ENCODE measurements at places on chromosomes 3 and 15.

GRCh38 chr3:115595611-115596275, 27.6 kb upstream of the GAP43 start:
- DNase-seq: no peak

- no peak for DNase-seq
These were observed 132.7 kb downstream of the CD47 start for GRCh38 chr3:107958146-107958545.

DNA sequence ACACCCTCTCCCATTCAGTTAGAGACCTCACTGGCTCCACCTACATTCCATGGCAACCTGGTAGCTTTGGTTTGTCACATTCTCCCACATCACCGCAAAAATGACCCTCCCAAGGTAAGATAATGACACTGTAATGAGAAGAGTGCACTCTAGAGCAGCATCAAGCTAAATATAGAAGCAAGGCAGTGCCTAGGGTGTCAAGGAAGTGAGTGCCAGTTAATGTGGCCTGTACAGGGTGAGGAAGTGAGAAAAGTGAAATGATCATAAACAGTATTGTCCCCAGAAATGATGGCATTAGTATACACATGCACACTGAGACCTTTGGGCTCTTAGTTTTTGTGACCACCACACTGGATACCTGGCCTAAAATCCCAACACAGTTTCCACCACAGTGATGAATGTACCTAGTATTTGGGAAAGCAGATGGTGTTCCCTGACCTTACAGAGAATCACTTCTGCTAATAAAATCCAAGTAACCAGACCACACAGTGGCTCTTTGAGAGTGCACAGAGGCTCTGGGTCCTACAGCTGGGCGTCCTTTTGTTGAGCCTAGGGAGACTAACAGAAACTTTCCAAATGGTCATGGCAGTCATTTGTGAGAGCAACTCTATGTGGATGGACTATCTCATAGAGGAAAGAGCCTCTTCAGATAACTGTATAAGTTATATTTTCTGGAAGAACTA, 106.6 kb downstream of the ARPP21 start:
- no peak for DNase-seq

- DNase-seq: no peak
These were observed 266.8 kb downstream of the ZNF385D start for GRCh38 chr3:21484057-21484827.
